ENCODE measurements at places on chromosomes 7 and 10.
A peak's percentile ranks its signal among the peaks of the same experiment; 100 is the strongest.

GRCh38 chr10:107894516-107894915 lies 730.0 kb upstream of the SORCS1 start:
- DNase-seq: peak; percentile 42

DNA sequence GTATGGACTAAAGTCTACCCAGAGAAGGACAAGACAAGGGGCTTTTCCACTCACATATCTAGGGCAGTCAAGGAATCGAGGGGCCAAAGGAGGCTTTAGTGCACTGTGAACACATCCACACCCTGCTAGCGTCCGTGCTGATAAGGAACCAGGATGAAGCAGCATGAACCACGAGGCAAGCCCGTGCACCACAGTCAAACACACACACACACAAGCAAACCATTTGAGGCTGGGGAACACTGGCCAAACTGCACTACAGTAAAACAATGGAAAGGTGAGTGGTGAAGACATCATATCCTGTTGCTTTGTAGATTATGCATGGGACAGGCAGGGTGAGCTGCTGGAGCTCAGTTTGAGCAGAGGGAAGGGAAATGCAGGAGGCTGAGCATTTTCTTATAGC lies 177.4 kb upstream of the CDCA7L start:
- no peak for DNase-seq

DNA sequence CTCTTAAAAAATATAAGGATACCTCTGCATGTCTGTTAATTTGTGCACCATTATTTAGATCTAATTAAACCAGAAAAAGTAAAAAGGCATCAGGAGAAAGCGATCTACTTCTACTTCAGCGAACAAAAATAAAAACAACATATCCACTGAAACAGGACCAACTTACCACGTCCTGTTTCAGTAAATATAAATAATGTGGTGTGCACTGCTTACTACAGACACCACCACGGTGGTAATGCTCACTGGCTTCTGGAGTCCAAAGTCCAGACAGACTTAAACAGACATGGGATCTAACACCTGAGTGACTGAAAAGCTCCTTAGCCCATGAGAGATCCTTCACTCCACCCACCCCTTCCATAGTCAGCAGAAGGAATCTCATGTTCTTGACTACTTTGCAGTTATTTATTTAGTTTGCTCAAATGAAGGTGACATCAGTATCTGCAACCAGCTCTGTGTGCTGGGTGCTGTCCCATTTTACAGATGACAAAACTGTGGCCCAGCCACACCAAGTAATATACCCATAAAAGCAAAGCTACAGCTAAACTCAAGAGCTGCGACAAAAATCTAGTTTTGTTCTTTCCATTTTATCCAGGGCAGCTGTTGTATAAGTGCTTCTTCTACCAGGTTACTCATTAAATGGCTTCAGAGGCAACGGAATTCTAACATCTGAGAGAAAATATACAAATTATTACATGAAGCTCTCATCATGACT lies 62.1 kb upstream of the NCAPG2 start:
- no peak for DNase-seq

GRCh38 chr10:124992462-124993344 lies 50.8 kb downstream of the ZRANB1 start:
- DNase-seq: peak; percentile 47

- DNase-seq: no peak
Measured at GRCh38 chr7:69819333-69819705, 221.0 kb downstream of the AUTS2 start.

- no peak for DNase-seq
Measured at GRCh38 chr7:95476072-95476847, 9.5 kb upstream of the ASB4 start.

DNA sequence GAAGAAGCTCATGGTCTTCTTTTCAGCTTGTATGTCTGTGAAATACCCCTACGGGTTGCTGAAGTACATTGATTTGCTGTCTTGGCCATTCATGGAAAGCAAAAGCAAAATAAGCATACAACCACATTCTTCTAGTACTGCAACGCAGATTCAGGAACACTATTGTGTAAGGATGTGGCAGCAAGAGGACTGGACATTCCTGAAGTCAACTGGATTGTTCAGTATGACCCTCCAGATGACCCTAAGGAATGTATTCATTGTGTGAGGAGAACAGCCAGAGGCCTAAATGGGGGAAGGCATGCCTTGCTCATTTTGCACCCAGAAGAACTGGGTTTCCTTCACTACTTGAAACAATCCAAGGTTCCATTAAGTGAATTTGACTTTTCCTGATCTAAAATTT lies 133.4 kb upstream of the ANKRD1 start:
- no peak for DNase-seq

DNA sequence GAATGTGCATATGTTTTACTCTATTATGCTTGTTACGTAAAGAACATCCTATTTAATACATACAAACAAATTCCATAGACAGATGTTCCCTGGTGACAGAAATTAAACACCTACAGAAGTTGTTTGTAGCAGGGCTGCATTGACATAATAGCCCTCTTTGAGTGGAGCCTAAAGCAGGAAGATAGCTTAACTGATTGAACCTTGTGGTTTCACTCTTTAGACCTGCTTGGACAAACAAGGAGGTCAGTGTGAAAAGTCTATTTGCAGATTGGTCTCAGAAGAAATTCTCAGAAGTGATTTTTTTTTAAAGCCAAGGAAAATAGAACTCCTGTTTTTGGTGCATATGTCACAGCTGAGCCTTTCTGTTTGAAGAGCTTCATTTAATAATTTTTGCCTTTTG lies 121.3 kb downstream of the PPP1R9A start:
- DNase-seq: no peak

- no peak for DNase-seq
Measured at GRCh38 chr7:45663965-45664633, 89.9 kb downstream of the ADCY1 start.

DNA sequence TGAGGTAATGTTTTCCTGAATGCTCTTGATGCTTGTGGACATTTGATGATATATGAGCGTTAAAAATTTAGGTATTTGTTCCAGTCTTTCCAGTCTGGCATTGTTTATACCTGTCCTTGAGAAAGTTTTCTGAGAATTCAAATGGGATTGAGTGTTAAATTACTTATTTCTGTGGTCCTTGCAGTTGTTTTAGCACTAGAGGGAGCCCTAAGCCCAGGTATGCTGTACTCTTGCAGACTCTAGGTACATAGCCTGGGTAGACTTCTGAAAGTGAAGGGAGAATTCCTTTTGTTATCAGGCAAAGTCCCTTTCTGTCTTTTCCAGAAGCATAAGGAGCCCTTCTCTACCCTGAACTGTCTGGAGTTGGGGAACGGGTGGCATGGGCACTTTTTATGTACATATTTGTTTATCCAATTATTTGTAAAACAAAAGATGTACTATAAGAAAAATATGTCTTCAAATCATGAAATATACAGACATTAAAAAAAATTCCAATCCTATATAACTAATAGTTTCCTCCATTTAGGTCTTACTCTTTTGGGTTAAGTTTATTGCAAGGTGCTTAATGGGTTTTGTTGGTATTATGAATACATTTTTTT lies 262.1 kb downstream of the ATRNL1 start:
- peak; percentile 24 for DNase-seq

DNA sequence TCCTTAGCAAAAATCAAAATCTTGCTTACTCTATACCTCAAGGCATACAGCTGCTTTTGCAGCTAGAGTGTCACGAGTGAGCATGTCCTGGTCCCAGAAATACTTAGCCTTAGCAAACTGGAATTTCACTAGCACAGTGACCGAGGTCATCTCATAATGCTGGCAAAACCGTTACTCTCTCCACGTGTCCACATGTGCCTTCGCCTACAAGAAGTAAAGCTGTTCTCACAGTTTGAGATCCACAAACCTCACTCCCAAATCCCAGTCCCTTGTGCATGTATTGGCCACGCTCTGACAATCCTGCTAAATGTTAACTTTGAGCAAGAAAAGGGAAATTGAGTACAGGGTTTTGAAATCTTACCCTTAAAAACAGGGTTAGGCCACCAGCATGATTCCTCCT lies 111.0 kb upstream of the PLXDC2 start:
- no peak for DNase-seq

GRCh38 chr10:72253578-72253977 lies 20.1 kb upstream of the DDIT4 start:
- no peak for DNase-seq

- no peak for DNase-seq
Measured at GRCh38 chr7:42618651-42619360, 293.1 kb downstream of the C7orf25 start.

- no peak for DNase-seq
Measured at GRCh38 chr7:29038463-29038862, 80.3 kb upstream of the TRIL start.

- peak; percentile 28 for DNase-seq
Measured at GRCh38 chr10:17235136-17235535, 7.1 kb downstream of the VIM start.

DNA sequence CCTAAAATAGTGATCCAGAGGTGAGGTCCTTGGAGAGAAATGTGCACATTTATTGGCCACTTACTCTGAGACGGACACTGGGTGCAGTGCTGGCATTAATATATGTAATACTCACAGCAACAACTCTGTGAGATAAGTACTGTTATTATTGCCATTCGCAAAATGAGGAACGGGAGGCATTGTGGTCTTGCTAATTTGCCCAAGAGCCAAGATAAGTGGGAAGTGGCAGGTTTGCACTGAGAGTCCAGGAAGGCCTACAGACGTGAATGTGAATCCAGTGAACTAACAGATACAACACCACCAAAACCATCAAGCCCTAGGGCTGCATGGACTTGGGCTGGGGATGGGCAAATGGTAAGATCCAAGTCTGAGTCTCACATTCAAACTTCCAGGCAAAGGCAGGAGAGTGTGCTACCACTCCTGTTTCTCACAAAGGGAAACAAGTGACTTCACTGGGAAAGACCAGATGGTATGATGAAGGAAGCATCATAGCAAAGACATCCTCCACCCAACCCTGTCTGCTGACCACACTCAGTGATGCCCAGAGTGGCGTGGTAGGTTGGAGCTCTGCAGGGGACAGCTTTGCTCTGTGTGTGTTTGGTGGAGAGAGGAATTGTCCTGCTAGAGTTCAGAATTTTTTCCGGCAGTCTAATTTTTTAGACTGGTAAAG lies 19.2 kb downstream of the TMEM273 start:
- DNase-seq: peak; percentile 76

GRCh38 chr10:14803827-14804226 lies 29.1 kb upstream of the FAM107B start:
- DNase-seq: no peak

DNA sequence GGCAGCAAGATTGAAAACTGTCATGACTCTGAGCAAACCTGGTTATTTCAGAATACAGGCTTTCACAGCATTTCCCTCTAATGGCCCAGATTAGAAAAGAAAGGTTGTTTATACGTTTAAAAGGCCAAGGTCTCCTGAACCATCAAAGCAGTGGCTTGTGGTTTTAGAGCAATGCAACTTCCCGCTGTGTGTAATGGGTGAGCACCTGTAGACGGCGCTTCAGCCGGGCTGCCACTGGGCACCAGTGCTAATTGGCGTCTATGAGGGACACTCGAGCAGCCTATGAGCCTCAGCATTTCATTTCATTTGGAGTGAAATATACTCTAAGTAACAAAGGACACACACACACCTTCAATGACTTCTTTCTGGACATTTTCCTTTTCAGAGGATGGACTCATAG lies 671.0 kb upstream of the FZD8 start:
- DNase-seq: no peak

- peak; percentile 46 for DNase-seq
Measured at GRCh38 chr7:18530224-18531179, 35.0 kb downstream of the HDAC9 start.

DNA sequence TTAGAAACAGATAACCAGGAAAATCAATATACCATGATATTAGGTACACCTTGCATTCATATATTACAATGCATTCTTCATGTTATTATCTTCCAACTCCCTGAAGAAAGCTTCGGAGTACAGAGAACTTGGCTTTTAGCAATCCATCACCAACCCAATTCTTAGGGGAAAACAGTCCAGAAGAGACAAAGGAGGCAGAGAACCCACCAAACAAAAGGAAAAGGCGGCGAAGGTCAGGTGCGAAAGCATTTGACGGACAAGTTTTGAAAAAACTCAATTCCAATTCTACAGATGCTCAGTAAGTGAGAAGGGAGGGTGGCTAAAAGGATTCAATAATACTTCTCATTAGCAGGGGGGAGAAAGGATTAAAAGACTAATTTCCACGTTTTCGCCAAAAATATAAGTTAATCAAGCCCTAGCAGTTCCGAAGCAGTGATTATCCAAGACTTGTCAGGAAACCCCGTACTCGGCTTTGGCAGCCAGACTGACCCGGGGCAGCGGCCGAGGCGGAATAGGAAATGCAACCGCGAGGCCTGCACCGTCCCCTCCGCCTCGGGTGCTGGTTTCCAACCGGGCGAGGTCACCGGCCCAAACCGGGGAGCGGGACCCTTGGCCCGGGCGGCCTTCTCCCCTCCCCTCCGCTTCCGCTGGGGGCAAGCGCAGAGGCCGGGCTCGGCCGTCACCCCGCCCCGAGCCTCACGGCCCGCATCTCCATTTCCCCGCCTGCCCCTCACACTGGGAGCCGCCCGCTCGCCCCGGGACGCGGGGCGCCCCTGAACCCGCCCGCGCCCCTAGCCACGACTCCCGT lies 747 bp downstream of the GDI2 start:
- DNase-seq: peak; percentile 52

GRCh38 chr10:119670717-119671116 lies 19.5 kb downstream of the BAG3 start:
- DNase-seq: no peak

- DNase-seq: no peak
Measured at GRCh38 chr10:963655-964054, 24.6 kb upstream of the GTPBP4 start.

DNA sequence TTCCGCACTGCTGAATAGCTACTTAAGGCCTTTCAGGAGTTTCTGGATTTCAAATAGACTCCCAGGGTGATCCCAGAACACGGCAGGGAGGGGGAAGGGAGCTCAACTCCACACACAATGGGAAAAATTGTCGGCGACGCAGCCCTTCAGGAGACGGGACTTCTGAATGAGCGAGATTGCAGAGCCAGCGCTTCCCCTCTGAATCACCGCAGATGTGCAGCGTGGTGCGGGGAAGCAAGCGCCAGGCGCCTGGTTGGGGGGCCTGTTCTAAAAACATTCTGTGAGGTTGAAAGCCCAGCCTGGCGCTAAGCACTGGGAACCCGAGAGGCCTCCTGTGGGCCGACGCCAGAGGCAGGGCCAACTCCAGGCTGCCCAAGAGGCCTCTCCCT lies 163.3 kb downstream of the MAD1L1 start:
- DNase-seq: no peak
